ENCODE measurements at places on chromosomes 6 and 20. TPM values are rescaled to one million over a fixed set of nuclear protein-coding genes. Genes with fewer than 3 reads are reported as not detected.

The LST1 gene
- not detected for total RNA-seq

The BPIFB1 gene
- total RNA-seq, result not detected

The CRISP3 gene
- not detected for total RNA-seq

The VGLL2 gene
- not detected for total RNA-seq

DNA sequence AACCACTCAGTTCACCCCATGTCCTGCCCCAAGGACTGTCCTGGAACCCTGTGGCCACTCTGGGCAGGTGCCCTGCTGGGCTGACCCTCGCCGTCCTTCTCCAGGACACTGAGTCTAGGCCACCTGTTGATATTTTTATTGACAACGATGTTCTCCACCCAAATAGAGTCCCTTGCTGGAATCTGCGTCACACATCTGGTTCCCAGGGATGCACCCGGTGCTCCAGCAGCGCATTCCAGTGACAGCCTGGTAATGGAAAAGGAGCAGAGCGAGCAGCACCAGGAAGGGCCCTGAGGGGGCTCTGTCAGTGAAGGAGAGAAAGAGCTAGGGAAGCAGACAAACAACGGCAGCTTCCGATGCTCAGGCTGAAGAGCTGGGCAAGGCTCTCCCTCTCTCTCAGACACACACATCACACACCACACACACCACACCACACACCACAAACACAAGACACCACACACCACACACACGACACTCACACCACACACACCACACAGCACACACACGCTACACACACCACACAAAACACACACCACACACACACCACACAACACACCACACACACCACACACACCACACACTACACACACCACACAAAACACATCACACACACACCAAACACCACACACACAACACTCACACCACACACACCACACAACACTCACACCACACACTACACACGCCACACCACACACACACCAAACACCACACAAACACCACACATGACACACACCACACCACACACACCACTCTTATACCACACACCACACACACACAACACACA is 117.9 kb upstream of the THBS2 start:
- peak; percentile 54 for DNase-seq

- DNase-seq, result no peak
Observed at GRCh38 chr20:62637110-62637509, 5.2 kb upstream of the SLCO4A1 start.

GRCh38 chr6:21398741-21399325 is 194.7 kb upstream of the SOX4 start:
- DNase-seq, result no peak

GRCh38 chr6:127347178-127347577 is 3.8 kb upstream of the ECHDC1 start:
- DNase-seq, result no peak

GRCh38 chr6:134550604-134551003 is 232.7 kb upstream of the SGK1 start:
- DNase-seq, result peak; percentile 81

- peak; percentile 88 for DNase-seq
Observed at GRCh38 chr20:53028337-53029007, 56.3 kb downstream of the TSHZ2 start.

- DNase-seq, result peak; percentile 32
Observed at GRCh38 chr6:117840541-117840983, 66.5 kb upstream of the SLC35F1 start.

- DNase-seq, result no peak
Observed at GRCh38 chr6:16092140-16092539, 36.7 kb upstream of the MYLIP start.

DNA sequence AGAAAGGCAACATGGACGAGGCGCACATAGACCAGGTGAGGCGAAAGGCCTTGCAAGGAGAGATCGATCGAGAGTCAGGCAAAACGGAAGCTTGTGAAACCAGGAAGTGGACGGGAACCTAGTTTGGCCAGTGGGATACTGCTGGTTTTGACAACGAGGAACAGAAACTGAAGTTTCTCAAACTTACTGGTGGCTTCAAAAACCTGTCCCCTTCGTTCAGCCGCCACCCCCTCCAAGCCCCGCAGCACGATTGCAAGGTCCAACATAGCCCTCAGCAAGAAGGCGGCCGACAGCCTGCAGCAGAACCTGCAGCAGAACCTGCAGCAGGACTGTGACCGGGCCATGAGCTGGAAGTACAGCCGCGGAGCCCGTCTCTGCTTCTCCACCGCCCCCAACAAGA is 238.0 kb downstream of the KHDC1L start:
- no peak for DNase-seq

GRCh38 chr20:17471606-17472187 is 59.5 kb downstream of the BFSP1 start:
- no peak for DNase-seq

GRCh38 chr20:19897891-19898290 is 119.3 kb upstream of the NAA20 start:
- peak; percentile 42 for DNase-seq

DNA sequence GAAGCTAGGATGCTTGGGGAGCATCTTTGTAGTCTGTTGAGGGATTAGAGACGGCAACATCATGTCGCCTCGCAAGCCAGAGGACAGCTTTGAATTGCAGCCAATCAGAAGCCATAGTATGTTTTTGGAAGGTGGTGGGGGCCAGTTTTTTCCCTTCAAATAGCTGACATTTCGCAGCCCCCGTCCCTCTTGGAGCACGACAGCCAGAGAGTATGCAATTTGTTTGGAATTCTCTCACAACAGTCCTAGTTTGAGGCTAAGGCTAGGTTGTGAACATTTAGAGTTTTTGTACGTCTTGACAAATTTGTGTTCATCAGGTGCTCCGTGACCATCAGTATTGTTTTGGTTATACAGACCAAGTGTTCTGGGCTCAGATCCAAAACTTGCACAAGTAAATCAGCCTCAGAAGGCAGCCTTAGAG is 83.3 kb downstream of the PLCB1 start:
- peak; percentile 11 for DNase-seq

GRCh38 chr6:168397012-168397411 is 44.0 kb upstream of the SMOC2 start:
- no peak for DNase-seq

GRCh38 chr6:106796781-106797180 is 167.4 kb downstream of the QRSL1 start:
- no peak for DNase-seq

GRCh38 chr6:44052419-44053023 is 74.7 kb downstream of the MRPL14 start:
- DNase-seq, result peak; percentile 88
